ENCODE measurements at places on chromosomes 11 and 22. TPM values are rescaled to one million over a fixed set of nuclear protein-coding genes. Genes with fewer than 3 reads are reported as not detected.

The SGSM1 gene
- not detected for total RNA-seq

The POTEH gene
- total RNA-seq, result not detected

The SNU13 gene
- total RNA-seq, result 164 TPM

The HBE1 gene
- not detected for total RNA-seq

The LSP1 gene
- total RNA-seq, result 8.7 TPM

The FIBIN gene
- 7.8 TPM for total RNA-seq

The SAA1 gene
- 31.8 TPM for total RNA-seq

The UCP2 gene
- total RNA-seq, result 0.90 TPM

The XKR3 gene
- total RNA-seq, result not detected

The CD6 gene
- not detected for total RNA-seq

The CNGA4 gene
- not detected for total RNA-seq

The TMEM123 gene
- 131 TPM for total RNA-seq

The RFPL2 gene
- not detected for total RNA-seq

The KRTAP5-2 gene
- not detected for total RNA-seq

The GGTLC2 gene
- total RNA-seq, result not detected

The C11orf21 gene
- not detected for total RNA-seq

The TP53AIP1 gene
- total RNA-seq, result not detected

The ASCL2 gene
- total RNA-seq, result 3.1 TPM

The RAC2 gene
- total RNA-seq, result 61.9 TPM

The UPK3A gene
- total RNA-seq, result not detected

The HTR3A gene
- not detected for total RNA-seq
